ENCODE measurements at places on chromosomes 5 and 9.

DNA sequence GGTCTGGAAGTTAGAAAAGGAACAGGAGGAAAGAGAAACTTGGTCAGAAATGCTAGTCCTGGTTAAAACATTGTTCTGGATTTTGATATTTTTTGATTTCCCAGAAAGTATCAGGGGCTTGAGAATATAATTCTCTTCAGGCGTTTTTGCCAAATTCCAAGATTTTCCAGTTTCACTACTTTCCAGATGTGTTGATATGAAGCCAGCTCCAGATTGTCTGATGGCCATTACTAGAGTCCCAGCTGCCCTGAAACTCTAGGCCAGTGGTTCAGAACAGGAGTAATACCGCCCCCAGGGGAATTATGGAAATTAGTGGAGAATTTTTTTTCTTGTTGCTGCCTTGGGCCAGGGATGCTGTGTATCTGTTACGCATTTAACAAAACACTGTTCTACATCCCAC lies 88.6 kb downstream of the KCNN2 start:
- DNase-seq = no peak

DNA sequence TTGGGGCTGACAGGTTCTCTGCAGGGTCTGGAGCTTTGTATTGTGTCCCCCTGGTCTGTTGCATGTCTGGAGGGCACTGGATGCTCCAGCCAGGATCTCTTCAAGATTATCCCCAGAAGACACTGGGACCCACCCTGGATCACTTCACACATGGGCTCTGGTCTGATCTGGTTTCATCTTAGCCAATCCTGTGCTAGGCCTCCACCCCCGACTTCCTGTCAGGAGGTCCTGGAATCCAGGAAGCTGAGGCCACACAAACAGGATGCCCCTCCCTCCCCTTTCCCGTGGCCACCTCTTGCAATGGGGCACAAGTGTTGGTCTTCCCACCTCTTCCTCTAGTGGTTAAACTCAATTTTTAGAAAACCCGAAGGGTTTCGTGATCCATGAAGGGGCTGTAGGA lies 242.6 kb upstream of the MVB12B start:
- DNase-seq = no peak

DNA sequence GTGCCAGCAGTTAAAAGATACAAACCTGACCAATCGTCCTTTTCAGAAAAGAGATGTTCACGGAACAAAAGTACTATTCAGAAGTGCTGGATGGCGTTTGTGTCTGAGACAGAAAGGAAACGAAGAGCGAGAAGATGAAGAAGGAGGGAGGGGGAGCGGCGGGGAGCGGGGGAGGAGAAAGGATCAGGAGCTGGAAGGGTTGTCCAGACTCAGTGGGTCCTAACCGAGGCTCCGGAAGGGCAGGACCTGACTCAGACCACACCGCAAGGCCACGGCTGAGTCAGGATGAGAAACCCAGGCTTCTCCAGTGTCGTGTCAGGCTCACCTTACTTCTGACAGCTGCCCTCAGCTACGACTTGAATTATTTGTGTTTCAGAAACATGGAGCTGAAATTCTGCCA lies 46.2 kb downstream of the PAX5 start:
- no peak for DNase-seq

DNA sequence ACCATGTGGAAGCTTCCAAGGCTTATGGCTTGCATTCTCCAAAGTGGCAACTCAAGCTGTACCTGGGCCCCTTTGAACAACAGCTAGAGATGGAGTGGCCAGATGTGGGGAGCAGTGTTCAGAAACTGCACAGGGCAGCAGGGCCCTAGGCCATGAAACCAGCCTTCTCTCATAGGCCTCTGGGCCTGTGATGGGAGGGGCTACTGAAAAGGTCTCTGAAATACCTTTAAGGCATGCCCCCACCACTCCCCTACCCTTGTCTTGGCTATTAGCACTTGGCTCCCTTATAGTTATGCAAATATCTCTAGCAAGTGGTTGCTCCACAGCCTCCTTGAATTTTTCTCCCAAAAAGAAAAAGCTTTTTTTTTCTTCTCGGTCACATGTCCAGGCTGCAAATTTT lies 1014.6 kb downstream of the DTWD2 start:
- no peak for DNase-seq

- no peak for DNase-seq
Observed at GRCh38 chr9:93256878-93257807, 73.2 kb downstream of the WNK2 start.

DNA sequence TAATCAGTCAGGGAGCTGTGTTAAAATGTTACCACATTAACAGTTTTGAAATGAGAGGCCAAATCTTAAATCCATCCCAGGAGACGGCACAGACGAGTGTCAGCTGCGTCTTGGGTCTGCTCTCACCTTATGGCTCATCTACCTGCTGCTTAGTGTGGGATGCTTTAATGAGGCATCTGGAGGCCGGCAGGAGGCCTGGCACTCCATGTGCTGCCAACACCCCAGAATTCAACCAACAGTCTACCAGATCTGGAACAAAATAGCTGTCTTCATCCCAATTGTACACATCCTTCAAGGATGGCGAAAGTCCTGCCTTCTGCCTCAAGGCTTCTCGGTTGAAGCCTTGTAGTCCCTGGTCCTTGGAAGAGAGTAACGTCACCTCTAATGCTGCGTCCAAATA lies 12.0 kb downstream of the PRKACG start:
- no peak for DNase-seq

DNA sequence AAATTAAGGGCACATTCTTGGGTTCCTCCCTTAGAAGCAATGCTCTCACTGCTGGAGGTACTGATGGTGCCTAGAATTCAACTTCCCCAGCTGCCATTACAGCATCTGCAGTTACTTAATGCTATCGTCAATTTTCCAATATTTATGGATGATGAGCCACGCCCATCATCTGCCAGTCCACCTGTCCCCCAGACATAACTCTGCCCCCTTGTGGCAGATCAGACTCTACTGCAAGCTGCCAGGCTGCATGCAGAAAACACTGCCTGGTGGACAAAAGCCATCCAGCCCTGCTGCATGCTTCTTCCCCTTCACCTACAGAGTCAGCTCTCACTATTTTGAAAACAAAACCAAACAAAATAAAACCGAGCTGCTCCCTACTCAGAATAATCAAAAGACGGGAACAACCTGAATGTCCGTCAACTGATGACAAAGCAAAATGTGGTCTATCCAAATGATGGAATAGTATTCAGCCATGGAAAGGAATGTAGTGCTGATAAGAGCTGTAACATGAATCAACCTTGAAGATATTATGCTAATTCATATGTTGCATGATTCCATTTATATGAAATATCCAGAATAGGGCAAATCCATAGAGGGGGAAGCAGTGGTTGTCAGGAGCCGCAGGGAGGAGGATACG lies 66.4 kb downstream of the RETREG1 start:
- peak; percentile 20 for DNase-seq

DNA sequence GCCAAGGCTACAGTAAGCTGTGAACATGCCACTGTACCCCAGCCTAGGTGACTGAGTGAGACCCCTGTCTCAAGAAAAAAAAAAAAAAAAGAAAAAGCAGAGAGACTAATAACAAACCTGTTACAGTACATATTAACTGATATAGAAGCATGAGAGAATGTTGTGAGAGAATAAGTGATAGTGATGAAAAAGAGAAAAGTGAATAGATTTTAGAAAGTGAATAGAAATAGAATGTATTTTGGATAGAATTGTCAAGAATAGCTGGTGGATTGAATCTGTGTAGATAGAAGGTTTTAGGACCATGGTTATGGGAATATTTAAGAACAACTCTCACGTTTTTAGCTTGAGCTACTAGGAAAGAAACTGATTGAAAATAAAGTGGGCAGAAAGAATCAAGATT lies 135.8 kb downstream of the WDR70 start:
- no peak for DNase-seq
